ENCODE measurements at places on chromosomes 6 and 20.

GRCh38 chr6:85436411-85436810 lies 13.5 kb upstream of the NT5E start:
- no peak for DNase-seq

DNA sequence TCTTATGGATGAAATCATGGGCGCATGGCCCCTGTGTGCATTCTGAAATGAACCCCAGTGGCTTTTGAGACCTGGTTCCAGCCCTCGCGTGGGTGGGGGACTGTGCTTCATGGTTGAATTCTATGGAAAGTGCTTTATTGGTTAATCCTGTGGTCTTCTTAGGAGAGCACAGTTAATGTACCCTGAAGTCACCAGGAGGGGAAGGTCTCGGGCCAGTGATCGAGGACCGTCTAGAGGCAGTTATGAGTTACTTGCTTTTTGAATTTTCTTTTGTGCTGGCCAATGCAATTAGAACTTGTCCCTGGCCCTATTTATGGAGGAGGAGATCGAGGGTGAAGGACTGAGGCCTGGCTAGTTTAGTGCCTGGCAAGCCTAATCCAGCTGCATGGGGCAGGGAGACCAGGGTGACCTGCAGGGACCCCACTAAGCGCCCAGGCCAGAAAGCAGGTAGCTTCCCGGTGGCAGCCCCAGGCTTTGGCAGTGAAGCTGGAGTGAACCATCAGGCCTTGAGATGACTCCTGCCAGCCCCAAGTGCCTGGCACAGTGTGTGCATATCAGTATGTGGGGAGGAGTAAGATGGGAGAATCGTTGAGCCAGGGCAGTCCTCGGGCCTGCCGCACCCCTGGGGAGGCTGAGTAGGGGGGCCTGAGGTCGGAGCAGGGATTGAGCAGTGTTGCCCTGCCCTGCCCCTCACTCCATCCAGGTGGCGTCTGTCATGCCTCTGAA lies 144.6 kb upstream of the RNF24 start:
- DNase-seq: no peak

- no peak for DNase-seq
Observed at GRCh38 chr6:88455317-88455716, 289.2 kb upstream of the CNR1 start.

- no peak for DNase-seq
Observed at GRCh38 chr20:5715071-5715841, 34.9 kb upstream of the SHLD1 start.

- no peak for DNase-seq
Observed at GRCh38 chr6:154882107-154882506, 113.0 kb upstream of the TIAM2 start.

DNA sequence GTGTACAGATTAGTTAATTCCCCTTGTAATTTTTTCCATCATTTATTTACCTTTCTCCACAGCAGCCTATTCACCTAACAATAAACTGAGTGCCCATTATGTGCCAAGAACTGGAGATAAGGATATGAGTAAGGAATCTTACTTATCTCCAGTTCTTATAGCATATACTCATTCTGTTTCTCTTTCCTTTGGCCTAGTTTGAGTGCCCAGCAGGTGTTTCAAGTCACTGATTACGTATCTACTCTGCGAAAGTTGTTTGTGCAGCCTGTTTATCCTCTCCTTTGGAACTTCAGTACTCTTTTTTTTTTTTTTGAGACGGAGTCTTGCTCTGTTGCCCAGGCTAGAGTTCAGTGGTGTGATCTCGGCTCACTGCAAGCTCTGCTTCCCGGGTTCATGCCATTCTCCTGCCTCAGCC lies 17.3 kb upstream of the POU5F1 start:
- DNase-seq: no peak

DNA sequence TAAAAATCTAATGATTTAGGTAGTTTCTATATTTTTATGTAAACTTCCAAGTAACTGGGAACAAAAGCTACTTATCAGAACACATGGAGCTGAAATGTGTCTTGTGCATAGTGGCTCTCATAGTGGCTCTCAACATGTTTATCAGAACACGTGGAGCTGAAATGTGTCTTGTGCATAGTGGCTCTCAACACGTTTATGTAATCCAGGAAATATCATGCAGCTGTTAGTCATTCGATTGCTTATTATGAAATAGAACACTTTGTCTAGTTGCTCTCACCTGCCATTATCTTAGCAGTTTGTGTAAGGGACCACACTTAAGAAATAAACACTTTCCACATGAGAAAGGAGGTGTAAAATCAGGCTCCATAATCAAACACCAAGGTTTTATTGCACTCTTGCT lies 119.2 kb upstream of the ASCC3 start:
- no peak for DNase-seq

- no peak for DNase-seq
Observed at GRCh38 chr6:5569491-5569890, 308.2 kb downstream of the FARS2 start.

DNA sequence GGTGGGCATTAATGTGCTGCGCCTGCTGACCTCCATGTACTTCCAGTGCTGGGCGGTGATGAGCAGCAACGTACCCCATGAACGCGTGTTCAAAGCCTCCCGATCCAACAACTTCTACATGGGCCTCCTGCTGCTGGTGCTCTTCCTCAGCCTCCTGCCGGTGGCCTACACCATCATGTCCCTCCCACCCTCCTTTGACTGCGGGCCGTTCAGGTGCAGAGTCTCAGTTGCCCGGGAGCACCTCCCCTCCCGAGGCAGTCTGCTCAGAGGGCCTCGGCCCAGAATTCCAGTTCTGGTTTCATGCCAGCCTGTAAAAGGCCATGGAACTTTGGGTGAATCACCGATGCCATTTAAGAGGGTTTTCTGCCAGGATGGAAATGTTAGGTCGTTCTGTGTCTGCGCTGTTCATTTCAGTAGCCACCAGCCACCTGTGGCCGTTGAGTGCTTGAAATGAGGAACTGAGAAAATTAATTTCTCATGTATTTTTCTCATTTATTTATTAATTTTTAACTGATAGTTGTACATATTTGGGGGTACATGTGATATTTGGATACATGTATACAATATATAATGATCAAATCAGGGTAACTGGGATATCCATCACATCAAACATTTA lies 35.2 kb upstream of the NOP56 start:
- DNase-seq: no peak

GRCh38 chr20:48247961-48248360 lies 462.7 kb upstream of the SULF2 start:
- no peak for DNase-seq

DNA sequence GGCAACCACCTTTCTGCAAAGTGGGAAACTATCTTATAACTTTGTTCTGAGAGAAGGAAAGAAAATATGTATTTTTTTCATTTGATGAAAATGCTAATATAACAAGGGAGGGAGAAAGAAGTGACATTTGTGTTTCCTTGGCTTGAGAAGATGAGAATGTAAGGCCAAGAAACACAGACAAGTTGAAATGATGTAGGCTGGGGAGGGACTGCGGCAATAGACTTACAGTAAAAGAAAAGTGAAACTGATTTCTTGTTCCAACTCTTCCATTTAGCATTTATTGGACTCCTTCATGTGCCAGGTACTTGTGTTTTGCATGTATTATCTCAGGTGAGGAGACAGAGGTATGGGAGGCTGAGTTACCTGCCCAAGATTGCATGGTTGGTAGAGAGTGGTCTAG lies 130.9 kb downstream of the CARMIL1 start:
- no peak for DNase-seq
